ENCODE measurements at places on chromosomes 13 and 19.

DNA sequence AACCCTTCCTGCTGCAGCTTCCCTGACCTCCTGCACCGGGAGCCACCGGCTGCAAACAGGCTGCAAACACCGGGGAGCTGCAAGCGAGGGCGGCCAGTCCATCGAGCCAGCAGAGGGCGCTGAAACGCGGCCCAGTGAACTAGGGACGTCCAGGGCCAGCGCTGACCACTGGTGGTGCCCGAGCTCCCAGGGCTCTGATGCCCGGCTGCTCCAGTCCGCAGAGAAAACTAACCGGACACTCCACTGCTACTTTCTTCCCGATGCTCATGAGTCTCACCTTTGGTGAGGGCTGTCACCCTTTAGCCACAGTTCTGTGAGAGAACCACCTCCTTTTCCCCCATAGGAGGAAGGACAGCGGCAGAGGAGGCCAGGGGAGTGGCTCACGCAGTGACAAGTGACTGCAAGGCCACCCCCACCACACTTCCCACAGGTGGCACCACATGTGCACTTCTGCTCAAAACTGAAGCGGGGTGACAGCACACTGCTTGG is 82.8 kb upstream of the MTIF3 start:
- peak; percentile 34 for DNase-seq

- DNase-seq, result no peak
Observed at GRCh38 chr13:101298517-101298916, 117.8 kb downstream of the NALCN start.

DNA sequence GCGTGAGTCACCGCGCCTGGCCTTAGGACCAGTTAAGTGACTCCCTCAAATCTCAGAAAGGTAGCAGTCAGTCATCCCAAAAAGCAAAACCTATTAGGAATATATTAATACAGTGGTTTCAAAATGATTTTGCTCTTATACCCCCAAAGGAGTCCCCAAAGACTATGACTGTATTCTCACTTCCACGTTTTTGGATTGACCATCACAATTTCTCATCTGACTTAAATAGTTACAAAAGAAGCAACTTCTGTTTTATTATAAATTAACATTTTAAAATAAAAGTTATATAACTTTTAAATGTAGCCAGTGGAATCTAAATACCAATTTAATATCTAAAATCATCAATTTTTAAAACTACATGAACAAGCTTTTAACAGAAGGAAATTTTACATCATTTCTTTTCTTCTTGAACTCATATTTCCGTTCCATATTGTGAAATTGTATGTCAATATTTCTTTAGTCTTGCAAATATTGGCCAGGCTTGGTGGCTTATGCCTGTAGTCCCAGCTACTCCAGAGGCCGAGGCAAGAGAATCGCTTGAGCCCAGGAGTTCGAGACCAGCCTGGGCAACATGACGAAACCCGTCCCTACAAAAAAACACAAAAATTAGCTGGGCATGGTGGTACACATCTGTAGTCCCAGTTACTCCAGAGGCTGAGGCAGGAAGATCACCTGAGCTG is 1.5 kb upstream of the SPART start:
- no peak for DNase-seq

DNA sequence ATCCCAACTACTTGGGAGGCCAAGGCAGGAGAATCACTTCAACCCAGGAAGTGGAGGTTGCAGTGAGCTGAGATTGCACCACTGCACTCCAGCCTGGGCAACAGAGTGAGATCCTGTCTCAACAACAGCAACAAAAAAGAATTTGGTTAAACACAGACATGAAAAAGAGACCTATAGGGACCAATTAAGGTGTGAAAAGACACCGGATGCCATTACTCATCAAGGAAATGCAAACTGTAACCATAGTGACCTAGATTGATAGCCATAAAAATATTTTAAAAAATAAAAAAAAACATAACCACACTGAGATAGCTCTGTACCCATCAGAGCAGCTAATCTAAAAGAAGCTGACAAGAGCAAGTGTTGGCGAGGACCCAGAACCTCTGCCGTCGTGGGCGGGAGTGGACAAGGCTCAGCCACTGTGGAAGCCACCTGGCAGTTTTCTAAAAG is 37.1 kb upstream of the ISYNA1 start:
- no peak for DNase-seq

- DNase-seq, result no peak
Observed at GRCh38 chr13:101649488-101650126, 197.1 kb downstream of the ITGBL1 start.
